Naive B cell (primary cell): ENCODE measurements at places on chromosomes 11 and 22.

DNA sequence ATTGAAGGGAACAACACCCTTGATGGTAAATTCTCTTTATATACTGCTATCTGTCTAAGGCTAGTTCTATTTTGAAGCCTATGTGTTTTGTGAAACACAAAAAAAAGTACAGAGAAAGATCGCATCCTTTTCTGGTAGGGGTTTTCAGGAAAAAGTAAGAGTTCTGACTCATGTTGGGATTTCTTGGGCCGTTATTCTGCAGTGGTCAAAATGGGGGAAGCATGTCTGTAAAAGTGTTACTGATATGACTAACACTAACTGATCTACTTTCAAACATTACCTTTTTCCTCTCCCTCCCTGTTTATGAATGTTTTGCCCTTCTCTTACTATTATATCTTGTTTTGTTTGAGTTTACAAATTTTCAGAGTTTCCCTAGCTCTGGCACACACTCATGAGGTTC, 53.9 kb downstream of the CTNND1 start:
- peaks cover 30% of the 10 kb centered on the region for H3K36me3 ChIP-seq
- H3K4me3 ChIP-seq: no peak overlapping the region
- H3K27ac ChIP-seq: no peak overlapping the region

GRCh38 chr11:44451706-44452105, 113.8 kb upstream of the CD82 start:
- no peaks in the 10 kb centered on the region for H3K27me3 ChIP-seq
- H3K4me3 ChIP-seq: no peak overlapping the region
- DNase-seq: no peak

DNA sequence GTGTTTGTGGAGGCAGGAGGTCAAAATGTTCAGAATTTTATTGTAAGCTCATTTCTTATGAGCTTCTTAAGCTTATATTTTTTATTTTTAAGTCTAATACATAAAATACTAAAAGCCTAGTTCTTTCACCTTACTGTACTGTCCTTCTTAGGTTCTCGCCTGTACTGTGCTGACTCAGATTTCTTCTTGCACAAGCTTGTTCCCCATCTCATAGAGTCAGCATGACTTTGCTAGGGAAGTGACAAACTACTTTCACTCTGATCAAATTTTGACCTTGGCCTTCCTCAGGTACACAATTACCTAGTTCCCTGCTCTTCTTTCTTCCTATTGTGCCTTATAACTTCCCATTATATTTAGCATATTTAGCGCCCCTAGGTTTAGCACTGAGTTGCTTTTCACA, 81.5 kb downstream of the STK33 start:
- H3K36me3 ChIP-seq: peaks cover 24% of the 10 kb centered on the region
- no peak overlapping the region for H3K27ac ChIP-seq
- H3K4me3 ChIP-seq: no peak overlapping the region
- no peaks in the 10 kb centered on the region for H3K4me1 ChIP-seq
- no peaks in the 10 kb centered on the region for H3K27me3 ChIP-seq

DNA sequence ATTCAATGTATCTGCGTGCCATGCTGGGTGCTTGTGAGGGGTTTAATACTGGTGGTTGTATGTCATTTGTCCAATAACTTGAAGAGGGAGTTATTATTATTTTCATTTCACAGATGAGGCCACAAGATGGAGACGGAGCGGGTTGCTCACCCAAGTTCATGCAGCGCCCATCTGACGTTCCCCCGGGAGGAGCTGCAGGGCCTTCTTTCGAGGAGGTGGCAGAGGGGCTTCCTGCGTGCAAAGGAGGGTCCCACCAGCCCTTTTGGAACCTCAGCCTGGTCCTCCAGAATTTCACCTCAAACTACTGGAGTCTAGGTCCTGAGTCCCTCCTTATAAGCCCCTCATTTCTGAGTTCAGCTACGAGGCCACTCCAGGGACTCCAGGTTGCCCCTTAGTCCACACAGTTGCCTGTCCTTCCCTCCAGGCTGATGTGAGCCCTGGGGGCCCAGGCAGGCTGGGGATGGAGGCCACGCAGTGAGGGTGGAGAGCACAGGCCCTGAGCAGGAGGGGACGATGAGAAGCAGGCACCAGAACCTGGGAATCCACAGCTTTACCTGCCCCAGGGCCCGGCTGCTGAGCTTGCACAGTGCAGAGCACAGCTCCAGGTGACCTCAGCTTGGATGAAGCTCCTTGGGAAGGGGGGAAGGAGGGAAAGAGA, 2.9 kb upstream of the VSIG10L2 start:
- no peaks in the 10 kb centered on the region for H3K4me1 ChIP-seq
- H3K27me3 ChIP-seq: peaks cover 30% of the 10 kb centered on the region
- H3K27ac ChIP-seq: no peak overlapping the region
- H3K36me3 ChIP-seq: no peaks in the 10 kb centered on the region

GRCh38 chr22:47335460-47335859, 573.0 kb downstream of the TBC1D22A start:
- H3K4me3 ChIP-seq: no peak overlapping the region
- peaks cover 6% of the 10 kb centered on the region for H3K27me3 ChIP-seq
- no peaks in the 10 kb centered on the region for H3K4me1 ChIP-seq

- H3K36me3 ChIP-seq: no peaks in the 10 kb centered on the region
- peaks cover 26% of the 10 kb centered on the region for H3K4me1 ChIP-seq
- H3K27me3 ChIP-seq: peaks cover 16% of the 10 kb centered on the region
- H3K4me3 ChIP-seq: peak within 1 kb of the TSS; percentile 37
- DNase-seq: peak; percentile 8
- no peak within 1 kb of the TSS for H3K27ac ChIP-seq
Observed at GRCh38 chr22:30606455-30607299, at the start of gene TCN2. Gene TCN2, plus strand, starts transcription at chr22:30607174. Its CDS starts 158 bp downstream, at chr22:30607332.

- peak within 1 kb of the TSS; percentile 99 for H3K4me3 ChIP-seq
- no peaks in the 10 kb centered on the region for H3K36me3 ChIP-seq
- DNase-seq: peak; percentile 97
- H3K27me3 ChIP-seq: no peaks in the 10 kb centered on the region
- peaks cover 26% of the 10 kb centered on the region for H3K4me1 ChIP-seq
- H3K27ac ChIP-seq: peak within 1 kb of the TSS; percentile 97
Observed at GRCh38 chr11:68030318-68031143, at the start of gene NDUFS8. Gene NDUFS8, plus strand, starts transcription at chr11:68030681. Its CDS starts 1,471 bp downstream, at chr11:68032152.

DNA sequence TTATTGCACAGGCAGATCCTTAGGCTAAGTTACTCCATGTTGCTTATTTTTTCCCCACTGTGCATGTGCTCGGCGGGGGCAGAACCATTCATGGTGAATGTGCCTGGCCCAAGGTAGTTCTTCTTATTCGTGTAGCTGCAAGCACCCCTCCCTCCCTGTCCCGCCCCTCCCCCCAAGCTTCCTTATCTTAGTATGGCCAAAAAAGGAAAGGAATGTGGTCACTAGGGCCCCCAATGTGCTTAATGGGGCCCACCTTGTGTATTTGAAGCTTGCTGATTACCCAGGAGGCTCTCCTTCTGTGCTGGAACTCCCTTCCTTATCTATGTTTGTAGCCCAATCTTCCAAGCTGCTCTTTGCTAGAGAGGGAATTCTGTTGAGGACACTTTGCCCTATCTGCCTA, 1259.7 kb upstream of the RAG2 start:
- no peaks in the 10 kb centered on the region for H3K27me3 ChIP-seq
- no peak for DNase-seq
- no peak overlapping the region for H3K4me3 ChIP-seq
- H3K4me1 ChIP-seq: no peaks in the 10 kb centered on the region
- no peak overlapping the region for H3K27ac ChIP-seq

DNA sequence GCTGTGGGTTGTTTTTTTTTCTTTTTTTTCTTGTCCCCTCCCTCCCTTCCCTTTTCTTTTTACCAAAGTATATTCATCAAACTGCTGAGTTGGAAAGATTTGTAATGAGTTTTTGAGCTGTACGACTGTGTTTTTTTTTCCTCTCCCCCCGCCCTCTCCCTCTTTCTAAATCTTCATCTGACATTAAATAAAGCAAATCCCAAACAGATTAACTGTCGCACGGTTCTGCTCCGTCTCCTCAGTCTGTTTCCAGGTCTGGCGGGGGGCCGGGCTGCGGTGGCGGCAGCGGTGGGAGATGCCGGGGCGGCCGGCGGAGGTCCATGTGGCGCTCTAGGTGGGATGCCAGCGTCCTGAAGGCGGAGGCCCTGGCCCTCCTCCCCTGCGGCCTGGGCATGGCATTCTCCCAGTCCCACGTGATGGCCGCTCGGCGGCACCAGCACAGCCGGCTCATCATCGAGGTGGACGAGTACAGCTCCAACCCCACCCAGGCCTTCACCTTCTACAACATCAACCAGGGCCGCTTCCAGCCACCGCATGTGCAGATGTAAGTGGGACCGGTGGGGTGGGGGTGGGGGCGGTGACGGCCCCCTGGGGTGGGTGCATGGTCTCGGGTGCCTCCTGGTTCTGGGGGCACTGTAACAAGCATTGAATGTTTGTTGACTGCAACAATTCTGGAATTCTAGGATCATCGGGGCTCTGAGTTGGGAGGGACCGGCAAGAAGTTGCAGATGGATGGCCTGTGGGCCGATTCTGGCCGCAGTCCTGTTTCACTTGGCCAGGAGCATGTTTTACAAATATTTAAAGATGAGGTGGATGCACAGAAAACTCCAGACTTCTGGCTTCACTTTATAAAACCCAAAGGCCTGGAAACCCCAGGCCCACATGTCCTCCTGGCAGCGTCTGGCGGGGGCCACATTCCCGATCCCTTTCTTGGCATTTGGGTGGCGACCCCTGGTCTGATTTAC, 13.1 kb downstream of the MPPED1 start:
- no peaks in the 10 kb centered on the region for H3K36me3 ChIP-seq
- no peak overlapping the region for H3K27ac ChIP-seq
- peaks cover 7% of the 10 kb centered on the region for H3K27me3 ChIP-seq
- no peaks in the 10 kb centered on the region for H3K4me1 ChIP-seq

DNA sequence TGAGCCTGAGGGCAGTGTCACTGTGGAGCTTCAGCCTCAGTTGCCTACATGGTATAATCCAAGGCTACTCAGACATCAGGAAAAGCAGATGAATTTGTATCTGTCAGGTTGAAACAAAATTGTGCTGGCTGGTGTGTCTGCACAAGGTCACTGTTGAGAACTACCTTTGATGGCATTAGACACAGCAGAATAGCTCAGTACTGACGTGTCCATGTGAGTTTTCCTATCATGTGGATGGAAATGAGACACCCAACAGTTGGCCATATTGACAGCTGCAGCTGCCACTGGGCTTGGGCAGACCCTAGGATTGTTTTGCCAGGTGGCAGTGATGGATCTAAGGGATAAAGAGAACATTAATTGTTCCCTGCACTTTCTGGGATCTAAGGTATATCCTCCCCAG, 15.8 kb downstream of the CCDC134 start:
- H3K4me1 ChIP-seq: peaks cover 4% of the 10 kb centered on the region
- H3K36me3 ChIP-seq: no peaks in the 10 kb centered on the region
- H3K4me3 ChIP-seq: no peak overlapping the region
- DNase-seq: no peak
- no peak overlapping the region for H3K27ac ChIP-seq
- H3K27me3 ChIP-seq: no peaks in the 10 kb centered on the region

DNA sequence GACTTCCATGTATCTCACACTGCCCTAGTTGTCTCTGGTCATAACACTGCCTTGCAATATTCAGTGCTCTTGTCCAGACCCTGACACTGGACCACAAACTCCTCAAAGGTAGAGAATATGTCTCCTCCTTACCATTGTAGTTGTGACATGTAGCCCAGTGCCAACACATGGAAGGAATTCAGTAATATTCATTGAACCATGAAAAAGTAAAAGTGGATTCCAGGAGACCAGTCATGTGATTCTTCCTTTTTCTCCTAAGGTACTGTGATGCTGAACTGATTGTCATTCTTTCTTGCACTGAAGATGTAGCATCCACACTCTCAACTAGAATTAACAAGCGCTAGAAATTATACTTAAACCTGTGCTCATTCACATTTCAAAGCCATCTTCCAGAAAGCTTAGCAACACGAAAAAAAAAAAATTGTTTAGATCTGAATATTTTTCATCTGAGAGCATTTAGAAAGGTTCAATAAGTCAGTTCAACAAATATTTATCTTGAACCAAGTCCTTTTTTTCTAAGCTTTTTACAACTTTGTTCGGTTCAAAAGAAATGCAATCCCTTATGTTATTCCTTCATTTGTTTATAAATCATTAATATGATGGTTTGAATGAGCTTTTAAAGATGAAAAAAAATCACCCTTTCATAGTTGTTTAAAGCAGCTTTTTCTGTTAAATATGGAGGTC, 224.7 kb upstream of the BLID start:
- H3K36me3 ChIP-seq: no peaks in the 10 kb centered on the region
- no peak overlapping the region for H3K4me3 ChIP-seq
- no peaks in the 10 kb centered on the region for H3K4me1 ChIP-seq
- peaks cover 4% of the 10 kb centered on the region for H3K27me3 ChIP-seq

- no peak overlapping the region for H3K4me3 ChIP-seq
- H3K27me3 ChIP-seq: peaks cover 4% of the 10 kb centered on the region
- no peaks in the 10 kb centered on the region for H3K36me3 ChIP-seq
- H3K4me1 ChIP-seq: peaks cover 4% of the 10 kb centered on the region
- H3K27ac ChIP-seq: no peak overlapping the region
Observed at GRCh38 chr22:45616432-45616831, 55.2 kb upstream of the ATXN10 start.

DNA sequence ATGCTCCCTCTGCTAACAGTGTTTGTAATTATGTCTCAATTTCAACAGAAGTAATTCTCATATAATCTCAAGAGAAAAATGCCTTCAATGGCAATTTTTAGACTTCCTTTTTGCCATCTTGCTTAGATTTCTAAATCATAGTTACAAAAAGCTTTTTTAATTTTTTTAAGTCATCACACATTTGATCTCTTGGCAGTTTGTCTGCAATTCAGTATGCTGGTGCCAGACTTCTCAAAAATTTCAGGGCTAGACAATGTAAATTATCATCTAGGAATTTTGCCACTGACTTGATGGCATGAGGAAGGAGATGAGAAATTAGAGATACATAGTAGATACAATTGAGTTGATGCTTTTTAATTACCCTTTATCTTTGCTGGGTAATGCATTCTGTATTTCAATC, 1176.7 kb upstream of the CNTN5 start:
- no peaks in the 10 kb centered on the region for H3K27me3 ChIP-seq
- no peaks in the 10 kb centered on the region for H3K36me3 ChIP-seq
- H3K4me3 ChIP-seq: no peak overlapping the region
- H3K27ac ChIP-seq: no peak overlapping the region
- no peak for DNase-seq

DNA sequence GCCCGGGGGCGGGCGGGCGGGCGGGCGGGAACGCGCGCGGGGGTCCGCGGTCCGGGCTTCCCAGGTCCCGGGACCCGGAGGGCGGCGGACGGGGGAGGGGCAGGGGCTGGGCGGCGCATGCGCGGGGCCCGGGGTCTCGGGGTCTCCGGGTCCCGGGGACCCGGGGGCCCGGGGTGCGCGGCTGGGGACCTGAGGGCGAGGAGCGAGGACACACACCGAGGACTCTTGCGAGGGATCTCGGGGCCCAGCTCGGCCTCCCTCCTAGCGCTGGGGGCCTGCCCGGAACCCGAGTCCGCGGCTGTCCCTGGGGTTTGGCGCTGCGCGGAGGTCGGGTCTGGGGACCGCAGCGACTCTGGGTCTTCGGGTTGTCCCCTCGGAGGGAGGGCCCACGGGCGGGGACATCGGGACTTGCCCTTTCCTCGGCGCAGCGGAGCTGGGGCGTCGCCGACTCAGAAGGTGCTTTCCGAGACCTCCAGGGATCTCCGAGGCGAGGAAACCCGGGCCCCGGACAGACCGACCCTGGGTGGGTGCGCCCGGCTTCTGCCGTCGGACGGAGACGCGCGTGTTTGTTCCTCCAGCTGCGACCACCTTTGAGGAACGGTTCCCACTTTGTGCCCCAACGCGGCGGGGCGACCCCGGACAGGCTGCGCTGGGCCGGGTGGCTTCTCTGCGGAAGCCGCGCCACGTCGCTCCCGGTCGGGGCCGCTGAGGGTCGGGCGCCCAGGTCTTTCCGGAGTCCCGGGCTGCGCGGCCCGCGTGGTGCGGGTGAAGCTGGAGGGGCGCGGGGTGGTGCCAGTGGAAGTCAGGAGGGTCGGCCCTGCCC, 540 bp downstream of the PPARA start:
- peak overlapping the region; percentile 33 for H3K27ac ChIP-seq
- peaks cover 26% of the 10 kb centered on the region for H3K4me1 ChIP-seq
- H3K4me3 ChIP-seq: peak overlapping the region; percentile 81
- H3K27me3 ChIP-seq: no peaks in the 10 kb centered on the region
- H3K36me3 ChIP-seq: no peaks in the 10 kb centered on the region
- peak; percentile 68 for DNase-seq
